ENCODE measurements at places on chromosomes 7 and 10.

DNA sequence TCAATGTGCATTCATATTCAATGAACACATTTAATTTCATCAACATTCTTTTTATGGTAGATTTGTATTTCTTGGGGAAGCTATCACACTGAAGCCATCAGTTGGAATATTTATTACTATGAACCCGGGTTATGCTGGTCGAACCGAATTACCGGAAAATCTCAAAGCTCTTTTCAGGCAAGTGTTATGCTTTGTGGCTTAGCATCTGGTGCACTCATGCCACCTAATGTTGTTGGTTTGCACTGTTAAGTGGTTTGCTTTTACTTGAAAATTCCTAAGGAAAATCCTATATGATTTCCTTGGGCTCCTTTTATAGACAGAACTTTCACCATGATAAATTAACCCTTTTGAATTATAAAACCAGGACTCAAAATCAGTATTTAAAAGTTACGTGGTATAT, 147.9 kb downstream of the DNAH11 start:
- no peak for DNase-seq

- DNase-seq = no peak
These were observed 247.5 kb downstream of the MTERF1 start for GRCh38 chr7:91633013-91633441.

DNA sequence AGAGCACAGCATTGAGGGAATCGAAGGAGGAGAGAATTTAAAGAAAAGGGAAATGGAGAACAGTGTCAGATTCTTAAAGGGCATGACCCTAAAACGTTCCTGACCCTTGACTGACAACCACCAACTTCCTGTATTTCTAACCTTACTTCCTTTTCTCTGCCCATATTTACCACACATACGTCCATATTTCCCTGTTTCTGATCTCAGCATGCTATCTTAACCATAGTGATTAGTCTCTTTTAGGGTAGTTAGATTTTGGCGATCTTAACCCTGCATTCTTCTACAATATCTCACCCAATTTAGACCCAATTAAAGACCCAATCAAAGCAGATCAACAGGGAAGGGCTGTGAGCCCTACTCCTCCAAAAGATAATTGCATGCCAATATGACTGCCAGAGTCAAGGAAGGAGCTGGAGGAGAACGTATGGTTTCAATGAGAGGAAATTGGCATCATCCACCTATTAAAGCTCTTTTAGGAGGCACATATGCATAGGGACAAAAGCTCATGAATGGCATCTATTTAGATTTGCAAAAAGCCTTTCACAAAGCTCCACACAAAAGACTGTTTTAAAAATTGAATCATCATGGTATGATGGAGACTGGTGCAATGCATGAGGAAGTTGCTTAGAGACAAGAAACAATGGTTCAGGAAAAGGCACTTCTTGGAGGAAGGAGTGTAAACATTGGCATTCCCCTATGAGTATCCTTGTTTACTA, 49.0 kb upstream of the ARHGAP12 start:
- peak; percentile 81 for DNase-seq

DNA sequence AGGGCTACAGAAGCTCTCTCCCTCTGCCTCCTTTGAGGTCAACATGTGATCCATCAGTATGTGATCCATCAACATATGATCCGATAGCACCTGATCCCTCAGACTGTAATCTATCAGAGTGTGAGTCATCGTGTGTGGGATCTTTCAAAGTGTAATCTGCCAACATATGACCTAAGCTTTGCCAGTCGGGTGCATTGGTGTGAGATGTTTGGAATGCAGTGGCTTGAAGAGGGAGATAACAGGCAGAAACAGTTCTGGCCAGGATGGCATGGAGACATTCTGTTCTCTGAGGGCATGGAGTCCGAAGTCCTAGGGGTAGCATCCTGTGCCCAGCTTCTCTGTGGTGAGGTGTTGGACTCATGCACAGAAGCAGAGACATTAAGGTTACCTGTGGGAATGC, 217.7 kb upstream of the ETV1 start:
- DNase-seq = no peak

GRCh38 chr7:43577485-43577951, 5.4 kb upstream of the STK17A start:
- no peak for DNase-seq

GRCh38 chr7:105261689-105262088, 127.0 kb downstream of the SRPK2 start:
- peak; percentile 14 for DNase-seq

DNA sequence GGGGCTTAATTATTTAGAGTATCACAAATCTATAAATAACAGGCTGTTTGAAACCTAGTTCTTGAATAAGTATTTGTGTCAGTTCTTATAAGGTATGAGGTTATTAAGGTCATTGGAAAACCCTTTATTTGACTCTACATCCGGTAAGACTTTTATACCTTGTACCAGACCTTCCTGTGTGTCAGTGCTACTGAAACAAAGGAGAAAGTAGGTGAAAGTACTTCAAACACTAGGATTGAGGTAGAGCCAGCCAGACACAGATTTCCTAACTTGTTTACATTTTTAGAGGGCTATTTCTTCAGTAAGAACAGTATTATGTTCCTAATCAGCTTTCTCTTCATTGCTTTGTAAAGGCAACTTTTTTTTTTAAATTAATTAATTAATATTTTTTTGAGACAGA, 93.9 kb downstream of the ZNRF2 start:
- no peak for DNase-seq

DNA sequence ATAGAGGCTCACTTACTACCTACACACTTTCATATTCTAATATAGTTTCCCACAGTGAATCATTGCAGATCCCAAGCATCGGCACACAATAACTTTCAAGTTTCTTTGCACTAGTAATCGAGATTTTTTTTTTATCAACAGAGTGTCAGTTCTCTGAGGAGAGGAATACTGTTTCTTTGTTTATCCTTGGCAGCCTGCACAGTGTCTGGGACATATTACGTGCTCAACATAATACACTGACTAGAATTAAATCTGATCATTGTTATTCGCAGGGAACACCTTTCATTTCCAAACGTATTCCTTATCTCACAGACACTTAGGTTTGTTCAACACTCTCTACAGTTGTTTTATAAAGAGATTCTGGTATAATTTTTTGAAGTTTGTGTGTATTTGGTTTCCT, 95.3 kb downstream of the CACNA2D1 start:
- DNase-seq = no peak

- DNase-seq = no peak
These were observed 321.8 kb downstream of the ZNF248 start for GRCh38 chr10:37535459-37536246.

GRCh38 chr10:57168611-57169240, 807.7 kb upstream of the ZWINT start:
- no peak for DNase-seq

DNA sequence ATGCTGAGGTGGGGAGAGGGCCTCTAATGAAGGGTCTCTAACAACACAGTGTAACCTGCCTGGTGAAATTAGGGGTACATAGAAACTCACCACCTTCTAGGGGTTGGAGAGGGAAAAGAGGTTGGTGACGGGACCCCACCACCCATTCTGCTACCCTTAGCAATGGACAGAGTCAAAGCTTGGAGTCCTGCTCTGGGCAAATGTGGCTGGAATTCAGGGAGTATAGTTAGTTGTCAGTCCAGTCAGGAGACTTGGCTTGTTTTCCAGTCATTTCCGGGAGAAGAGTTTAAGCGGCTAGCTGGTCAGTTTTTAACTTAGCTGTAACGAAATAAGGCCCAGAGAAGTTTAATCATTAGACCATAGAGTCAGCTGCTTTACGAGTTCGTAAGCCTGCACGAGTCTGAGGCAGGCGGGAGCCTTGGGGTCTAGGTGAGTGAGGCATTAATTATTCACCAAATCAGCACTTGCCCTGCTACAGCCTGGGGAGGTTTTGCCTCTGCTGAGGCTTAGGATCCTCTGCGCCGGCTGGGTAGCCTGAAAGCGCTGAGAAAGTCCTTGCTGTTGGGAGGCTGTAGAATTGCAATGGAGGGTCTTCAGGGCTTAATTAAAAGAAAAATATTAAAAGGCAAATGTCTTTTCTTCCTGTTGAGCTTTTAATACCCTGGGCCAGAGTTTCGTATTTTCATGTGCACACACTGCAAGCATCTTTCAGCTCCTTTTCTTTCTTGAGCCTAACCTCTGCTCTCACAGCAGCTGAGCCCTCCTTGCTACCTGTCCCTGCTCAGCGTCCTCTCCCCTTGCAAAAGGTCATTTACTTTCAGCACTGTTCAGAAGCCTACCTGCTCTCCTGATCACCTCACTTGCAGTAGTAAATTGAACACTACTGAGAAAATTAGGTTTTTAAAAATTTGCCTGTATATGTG, 1.5 kb upstream of the LAMB1 start:
- no peak for DNase-seq

DNA sequence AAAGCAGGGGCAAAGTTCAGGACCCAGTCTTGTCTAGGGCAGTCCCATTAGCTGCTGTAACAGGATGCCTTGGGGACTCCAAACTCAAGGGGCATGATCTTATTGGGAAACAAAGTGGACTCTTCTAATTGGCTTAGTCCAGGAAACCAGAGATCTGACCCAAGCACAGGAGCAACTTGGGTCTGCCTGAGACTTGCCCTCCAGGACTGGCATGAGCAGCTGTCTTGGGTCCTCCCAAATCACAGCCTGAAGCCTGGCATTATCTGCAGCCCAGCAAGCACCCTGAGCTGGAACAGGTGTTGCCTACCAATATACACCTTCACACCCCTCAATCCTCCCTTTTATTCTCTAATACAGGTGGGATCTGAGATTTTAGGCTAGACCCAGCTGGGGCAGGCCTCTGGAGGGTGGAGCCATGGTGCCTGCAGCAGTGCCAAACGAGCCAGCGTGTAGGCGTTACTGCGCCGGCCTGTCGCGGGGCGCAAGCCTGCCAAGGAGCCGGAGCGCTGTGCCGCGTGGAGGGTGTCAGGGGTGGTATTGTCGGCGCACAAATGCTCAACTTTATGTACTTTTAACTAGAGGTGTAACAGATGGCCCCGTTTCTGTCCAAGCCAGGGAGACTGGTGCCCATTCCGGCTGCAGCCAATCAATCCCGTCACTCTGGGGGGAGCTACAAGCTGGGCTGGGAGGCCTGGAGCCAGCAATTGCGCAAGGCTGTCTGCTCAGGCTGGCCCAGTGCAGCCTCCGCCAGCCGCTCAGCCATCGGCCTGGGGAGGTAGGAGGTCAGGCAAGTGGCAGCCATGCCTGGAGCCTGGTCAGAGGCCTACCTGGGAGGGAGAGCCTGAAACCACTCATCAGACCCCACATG, 12.8 kb upstream of the LBX1 start:
- no peak for DNase-seq

DNA sequence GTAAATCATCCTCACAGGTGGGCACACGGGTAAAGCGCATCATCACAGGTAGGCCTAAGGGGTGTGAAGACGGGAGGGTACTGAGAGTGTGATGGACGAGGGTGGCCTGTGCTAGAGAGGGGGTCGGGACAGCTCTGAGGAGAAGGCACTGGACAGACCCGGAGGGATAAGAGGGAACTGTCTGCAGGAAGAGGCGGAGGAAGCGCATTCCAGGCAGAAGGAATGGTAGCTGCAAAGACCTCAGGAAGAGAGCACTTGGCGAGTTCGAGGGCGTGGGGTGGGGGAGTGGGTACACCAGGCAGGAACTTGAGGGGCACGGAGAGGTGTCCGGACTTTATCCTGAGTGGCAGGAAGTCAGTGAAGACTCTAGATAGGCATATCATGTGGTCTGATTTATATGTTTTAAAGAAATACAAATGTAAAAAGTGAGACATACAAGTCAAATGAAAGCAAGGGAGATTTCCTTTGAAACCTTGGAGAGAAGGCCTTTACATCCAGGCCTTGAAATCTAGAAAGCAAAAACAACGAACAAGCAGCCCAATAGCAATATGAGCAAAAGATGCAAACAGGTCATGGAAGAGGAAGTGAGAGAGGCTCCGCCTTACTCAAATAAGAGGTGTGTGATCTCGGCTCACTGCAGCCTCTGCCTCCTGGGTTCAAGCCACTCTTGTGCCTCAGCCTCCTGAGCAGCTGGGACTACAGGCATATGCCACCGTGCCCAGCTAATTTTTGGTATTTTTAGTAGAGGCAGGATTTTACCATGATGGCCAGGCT, 3.6 kb downstream of the LHPP start:
- DNase-seq = no peak

GRCh38 chr7:122316467-122317388, 12.2 kb upstream of the FEZF1 start:
- DNase-seq = no peak

DNA sequence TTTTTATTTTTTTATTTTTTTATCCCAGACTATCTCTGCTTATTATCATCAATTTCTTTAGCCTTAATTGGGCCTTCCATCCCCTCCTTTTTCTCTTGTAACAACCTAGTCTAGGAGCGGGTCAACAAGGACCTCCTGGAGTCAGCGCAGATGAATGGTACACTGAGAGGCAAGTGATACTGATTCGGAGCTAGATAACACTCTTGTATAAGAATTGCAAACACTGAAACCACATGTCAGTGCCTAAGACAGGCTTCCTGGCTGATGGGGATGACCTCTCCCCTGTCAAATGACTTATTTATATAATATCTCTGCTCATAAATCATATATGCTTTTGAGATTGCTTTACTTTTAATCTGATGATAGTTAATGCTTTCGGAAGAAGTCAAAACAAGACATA, 22.7 kb downstream of the BPGM start:
- no peak for DNase-seq

All from suppressor macrophage treated with lipopolysaccharide for 4 hours (primary cell).